ENCODE measurements at places on chromosomes 1 and 21.
A peak's percentile ranks its signal among the peaks of the same experiment; 100 is the strongest.

- peak; percentile 30 for ATAC-seq
Observed at GRCh38 chr1:212062832-212063438, 27.4 kb downstream of the DTL start.

GRCh38 chr1:151993084-151993733, 450 bp downstream of the S100A10 start:
- peak; percentile 30 for ATAC-seq

DNA sequence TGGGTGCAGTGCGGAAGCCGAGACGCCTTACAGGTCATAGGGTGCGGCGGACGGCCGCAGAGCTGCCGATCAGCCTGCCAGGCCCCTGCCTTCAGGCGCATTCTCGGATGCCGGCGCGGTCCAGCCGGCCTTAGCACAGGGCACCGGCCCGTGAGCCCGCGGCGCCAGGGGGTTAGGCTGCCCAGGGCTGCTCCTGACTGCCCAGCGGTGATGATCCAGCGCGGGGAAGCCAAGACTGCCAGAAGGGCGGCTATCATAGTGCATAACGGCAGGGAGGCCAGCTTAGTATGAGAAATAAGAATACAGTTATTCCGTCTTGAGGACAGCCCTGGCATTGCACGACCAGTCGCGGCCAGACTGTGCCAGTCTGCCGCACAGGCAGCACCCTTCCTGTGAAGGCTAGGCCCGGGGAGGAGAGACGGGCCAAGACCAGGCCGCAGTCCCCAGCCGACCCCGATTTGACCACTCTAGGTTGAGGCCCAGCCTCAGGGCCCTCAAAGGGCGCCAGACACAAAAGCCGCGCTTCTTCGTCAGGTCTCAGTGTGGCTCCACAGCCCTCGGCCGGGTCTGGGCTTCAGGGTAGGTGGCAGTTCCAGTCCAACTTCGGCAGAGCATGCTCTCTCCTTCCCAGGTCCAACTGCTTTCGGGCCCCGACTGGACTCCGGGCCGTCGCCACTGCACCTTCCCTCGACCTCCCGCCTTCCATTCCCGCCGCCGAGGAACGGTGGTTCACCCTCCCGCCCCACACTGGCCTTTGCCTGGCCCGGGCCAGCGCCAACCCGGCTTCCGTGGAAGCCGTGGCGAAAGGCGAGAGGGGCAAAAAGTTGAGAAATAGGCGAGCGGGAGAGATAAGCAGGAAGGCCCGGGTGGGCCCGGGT, 829 bp downstream of the ALX3 start:
- ATAC-seq: no peak

- no peak for ATAC-seq
Observed at GRCh38 chr1:14486401-14487201, 111.9 kb upstream of the KAZN start.

- no peak for ATAC-seq
Observed at GRCh38 chr1:27400963-27401341, 8.5 kb downstream of the GPR3 start.

- ATAC-seq: no peak
Observed at GRCh38 chr1:214022810-214023425, 35.1 kb downstream of the PROX1 start.

GRCh38 chr1:9494936-9495758, 44.1 kb upstream of the SLC25A33 start:
- ATAC-seq: peak; percentile 74

GRCh38 chr1:12412439-12412838, 182.6 kb downstream of the VPS13D start:
- ATAC-seq: no peak

DNA sequence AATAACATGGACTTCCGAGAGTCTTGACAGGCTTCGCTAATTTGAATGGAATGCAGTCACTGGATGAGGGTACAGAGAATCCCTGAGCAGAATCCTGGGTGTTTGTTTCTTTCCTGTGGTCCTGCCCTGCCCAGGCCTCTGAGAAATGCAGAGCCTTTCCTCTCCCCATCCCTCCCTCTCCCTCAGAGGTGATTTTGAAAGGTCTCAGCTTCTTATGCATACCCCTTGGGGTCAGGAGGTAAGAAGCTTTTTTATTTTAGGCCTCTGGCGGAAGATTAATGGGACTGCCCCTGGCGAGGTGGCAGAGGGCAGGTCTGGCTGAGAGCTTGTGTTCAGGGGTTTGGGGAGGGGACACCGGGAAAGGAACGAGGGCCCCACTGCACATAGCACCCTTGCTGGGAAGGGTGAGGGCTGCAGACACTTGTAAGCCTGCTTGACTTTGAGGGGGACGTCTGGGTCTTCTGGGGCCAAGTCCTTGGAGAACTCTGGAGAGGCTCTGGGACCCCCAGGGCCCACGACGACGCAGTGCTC, 116.5 kb upstream of the SLC45A1 start:
- ATAC-seq: no peak

GRCh38 chr1:234726359-234726943, 116.5 kb upstream of the IRF2BP2 start:
- ATAC-seq: no peak

DNA sequence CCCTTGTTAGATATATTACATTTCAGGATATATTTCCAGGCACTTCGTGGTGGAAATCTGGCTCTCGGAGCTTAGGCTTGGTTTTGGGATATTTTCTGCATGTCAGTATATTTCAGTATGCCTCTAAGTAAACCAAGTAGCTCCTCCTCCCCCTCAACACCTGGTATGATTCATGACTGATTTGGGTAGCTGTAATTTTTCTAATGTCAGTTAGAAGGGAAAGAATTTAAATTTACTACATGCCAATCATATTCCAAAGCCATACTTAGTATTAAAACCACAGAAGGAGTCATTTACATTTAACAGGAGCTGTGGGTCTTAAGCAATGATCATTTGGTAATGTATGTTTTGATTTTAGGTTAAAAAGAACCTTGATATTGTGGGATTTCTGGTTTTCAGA, 40.6 kb downstream of the ST6GALNAC3 start:
- ATAC-seq: no peak

- no peak for ATAC-seq
Observed at GRCh38 chr1:2132222-2133038, 62.1 kb downstream of the FAAP20 start.

DNA sequence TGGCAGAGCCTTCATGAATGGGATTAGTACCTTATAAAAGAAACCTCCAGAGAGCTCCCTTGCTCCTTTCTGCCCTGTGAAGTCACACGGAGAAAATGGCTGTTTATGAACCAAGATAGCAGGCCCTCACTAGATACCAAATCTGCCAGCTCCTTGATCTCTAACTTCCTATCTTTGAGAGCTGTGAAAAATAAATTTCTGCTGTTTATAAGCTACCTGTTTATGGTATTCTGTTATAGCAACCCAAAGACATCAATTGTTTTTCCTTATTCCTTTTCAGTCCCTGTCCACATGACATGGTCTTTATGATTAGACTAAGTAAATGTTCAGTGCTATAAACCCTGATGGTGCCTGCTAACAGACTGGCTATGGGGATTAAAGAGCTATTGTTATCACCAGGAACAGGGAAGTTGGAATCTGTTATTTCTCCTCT, 9.7 kb upstream of the STIL start:
- no peak for ATAC-seq
